ENCODE measurements at places on chromosomes 5 and 9.

GRCh38 chr5:27124590-27124989, 86.2 kb upstream of the CDH9 start:
- DNase-seq, result peak; percentile 4

- no peak for DNase-seq
These were observed 207.7 kb downstream of the PDE4D start for GRCh38 chr5:59685793-59686192.

- DNase-seq, result no peak
These were observed 12.2 kb downstream of the GPR150 start for GRCh38 chr5:95631991-95632675.

- DNase-seq, result no peak
These were observed 32.3 kb upstream of the FAM81B start for GRCh38 chr5:95358848-95359247.

GRCh38 chr9:119802133-119802532, 432.9 kb upstream of the BRINP1 start:
- DNase-seq, result no peak

- no peak for DNase-seq
These were observed 2.1 kb downstream of the CACNA1B start for GRCh38 chr9:137879566-137880150.

GRCh38 chr9:128568470-128569078, 16.2 kb downstream of the SPTAN1 start:
- DNase-seq, result no peak

DNA sequence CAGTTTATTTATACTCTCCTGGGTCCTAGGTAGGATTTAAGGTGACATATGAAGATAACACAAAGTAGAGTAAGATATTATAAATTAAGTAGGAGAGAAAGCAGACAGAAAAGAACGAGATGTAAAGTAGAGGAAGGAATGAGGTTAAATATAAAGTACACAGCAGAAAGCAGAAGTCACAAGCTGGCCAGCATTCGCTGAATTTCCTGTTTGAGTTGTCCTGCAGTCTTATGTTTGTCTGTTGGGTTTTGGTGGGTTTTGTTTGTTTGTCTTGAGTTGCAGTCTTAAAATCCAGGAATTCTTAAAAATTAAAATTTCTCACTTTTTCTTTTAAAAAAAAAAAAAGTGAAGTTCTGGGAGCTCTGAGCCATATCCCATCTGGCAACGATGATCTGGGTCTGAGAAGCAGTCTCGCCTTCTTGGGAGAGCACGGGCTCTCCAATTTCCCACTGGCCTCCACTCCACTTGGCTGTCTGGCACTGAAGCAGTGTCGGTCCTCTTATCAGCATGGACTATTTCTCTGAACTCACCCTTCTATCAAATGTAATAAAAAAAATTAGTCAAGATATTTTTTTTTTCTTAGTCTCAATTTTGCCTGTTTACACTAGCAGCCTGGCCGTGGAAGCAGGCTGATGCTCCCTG, 2.0 kb downstream of the S100Z start:
- DNase-seq, result no peak

GRCh38 chr5:84433461-84433860, 48.8 kb upstream of the EDIL3 start:
- no peak for DNase-seq

- no peak for DNase-seq
These were observed 9.8 kb downstream of the ECPAS start for GRCh38 chr9:111474385-111474784.

- DNase-seq, result no peak
These were observed 273.5 kb downstream of the TMEM38B start for GRCh38 chr9:105967797-105968196.

DNA sequence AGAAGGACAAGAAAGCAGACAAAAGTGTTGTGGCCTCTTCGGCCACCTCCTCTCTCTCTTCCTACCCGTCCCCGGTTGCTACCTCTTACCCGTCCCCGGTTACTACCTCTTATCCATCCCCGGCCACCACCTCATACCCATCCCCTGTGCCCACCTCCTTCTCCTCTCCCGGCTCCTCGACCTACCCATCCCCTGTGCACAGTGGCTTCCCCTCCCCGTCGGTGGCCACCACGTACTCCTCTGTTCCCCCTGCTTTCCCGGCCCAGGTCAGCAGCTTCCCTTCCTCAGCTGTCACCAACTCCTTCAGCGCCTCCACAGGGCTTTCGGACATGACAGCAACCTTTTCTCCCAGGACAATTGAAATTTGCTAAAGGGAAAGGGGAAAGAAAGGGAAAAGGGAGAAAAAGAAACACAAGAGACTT, 2.4 kb downstream of the EGR1 start:
- DNase-seq, result no peak

DNA sequence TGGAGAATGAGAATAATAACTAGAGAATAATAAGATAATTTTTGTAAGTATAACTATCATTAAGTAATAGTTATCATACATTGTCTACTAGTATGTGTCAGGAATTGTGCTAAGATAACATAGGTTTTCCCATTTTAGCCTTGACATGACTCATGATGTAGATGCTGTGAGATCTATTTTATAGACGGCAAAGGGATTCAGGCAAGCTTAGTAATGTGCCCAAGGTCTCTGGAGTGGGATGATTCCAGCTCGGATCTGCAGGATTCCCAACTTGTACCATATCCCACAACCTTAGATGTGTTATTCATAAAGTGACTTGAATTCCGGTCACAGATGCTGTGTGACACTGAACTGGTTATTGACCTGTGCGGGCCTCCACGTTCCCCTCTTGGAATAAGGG, 51.5 kb downstream of the IL31RA start:
- no peak for DNase-seq

GRCh38 chr9:72579880-72580550, 58.6 kb downstream of the TMC1 start:
- no peak for DNase-seq

DNA sequence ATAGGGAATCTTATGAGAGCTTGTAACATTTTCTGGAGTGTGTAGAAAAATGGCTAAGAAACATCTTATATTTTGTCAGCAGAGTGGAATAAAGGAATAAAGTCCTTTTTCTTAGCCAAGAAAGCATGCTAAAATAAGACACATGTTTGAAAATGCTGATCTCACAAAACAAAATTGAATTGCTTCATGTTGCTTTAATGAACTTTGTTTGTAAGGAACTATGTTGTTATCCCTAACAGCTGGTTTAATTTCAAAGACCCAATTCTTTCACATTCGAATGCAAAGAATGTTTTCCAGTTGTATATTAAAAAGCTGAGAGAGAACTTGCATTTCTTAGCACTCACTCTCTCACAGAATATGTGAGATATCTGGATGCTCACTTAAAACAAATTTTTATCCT, 107.6 kb downstream of the MUSK start:
- DNase-seq, result no peak

GRCh38 chr9:132381966-132382541, 24.6 kb downstream of the TTF1 start:
- no peak for DNase-seq

GRCh38 chr9:133473743-133474142, 5.2 kb downstream of the SLC2A6 start:
- DNase-seq, result no peak

GRCh38 chr5:43675357-43675756, 72.4 kb downstream of the NNT start:
- no peak for DNase-seq

GRCh38 chr9:38060681-38061080, 8.3 kb downstream of the SHB start:
- no peak for DNase-seq

DNA sequence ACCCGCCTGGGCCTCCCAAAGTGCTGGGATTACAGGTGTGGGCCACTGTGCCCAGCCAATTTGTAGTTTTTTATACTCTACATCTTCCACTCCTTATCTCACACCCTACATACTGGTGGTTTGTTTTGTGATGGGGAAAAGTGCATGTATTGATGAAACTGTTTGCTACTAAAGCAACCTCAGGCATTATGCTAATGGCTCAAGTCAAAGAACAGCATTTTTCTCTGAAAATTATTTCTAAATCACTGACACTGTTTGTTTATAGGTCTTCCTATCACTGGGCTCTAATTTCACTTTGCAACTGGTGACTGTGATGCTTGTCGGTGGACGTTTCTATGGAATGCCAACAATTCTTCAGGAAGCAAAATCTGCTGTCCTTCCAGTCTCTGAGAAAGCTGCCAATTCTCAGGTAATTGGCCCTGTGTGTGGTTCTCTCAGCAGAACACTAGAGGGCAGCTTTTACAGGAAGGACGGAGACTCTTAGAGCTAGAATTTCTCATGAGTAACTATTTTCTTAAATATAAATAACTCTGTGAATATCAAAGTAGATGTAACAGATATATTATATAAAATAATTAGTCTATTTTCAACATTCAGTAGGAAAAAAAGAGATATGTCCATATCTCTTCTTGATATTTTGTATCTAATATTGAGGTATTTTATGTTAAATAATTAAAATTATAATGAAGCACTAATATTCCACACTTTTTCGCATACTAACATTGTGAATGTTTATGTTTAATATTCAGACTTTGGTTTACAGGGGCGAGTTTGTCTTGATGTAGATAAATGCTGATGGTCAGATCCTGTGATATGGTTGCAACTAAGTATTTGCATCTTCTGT, 244.1 kb downstream of the ADGRV1 start:
- DNase-seq, result peak; percentile 38

GRCh38 chr9:134441227-134442084, 115.2 kb downstream of the RXRA start:
- no peak for DNase-seq

- no peak for DNase-seq
These were observed 418.3 kb downstream of the CDH10 start for GRCh38 chr5:24226479-24226878.

DNA sequence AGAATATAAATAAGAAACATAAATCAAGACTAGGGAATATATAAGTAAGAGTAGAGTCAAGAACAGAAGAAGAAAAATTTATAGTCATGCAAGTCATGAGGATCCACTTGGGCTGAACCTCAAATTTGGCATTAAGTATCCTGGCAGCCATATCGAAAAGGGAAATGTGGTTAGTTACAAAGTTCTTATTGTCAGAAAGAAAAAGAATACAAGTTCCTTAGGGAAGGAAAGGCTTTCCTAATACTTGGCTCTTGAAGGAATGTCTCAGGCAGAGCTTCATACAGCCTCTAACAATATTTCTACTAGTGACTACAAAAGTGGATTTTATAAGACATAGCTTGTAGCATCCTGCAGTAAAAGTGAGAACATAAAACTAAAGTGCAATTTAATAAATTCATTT, 45.4 kb downstream of the TMEM252 start:
- no peak for DNase-seq

- no peak for DNase-seq
These were observed 363.7 kb downstream of the IRX2 start for GRCh38 chr5:2387634-2388325.

DNA sequence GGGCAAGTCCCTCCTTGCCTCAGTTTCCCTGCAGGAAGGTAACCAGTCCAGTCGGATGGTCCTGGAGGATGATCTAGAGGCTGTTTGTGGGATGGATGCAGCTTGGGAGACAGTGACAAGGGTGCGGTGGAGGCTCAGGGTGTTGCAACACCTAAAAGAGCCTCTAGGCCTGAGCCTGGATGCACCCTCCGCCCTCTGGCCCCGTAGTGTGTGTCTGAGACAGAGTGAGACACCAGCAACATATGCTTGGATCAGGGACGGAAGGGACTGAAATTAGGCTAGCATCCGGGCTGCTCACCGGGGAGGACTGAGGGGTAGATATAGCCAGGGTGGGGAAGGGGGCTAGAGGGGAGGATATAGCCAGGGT, 1.1 kb downstream of the CRAT start:
- no peak for DNase-seq

- DNase-seq, result peak; percentile 66
These were observed 8.7 kb upstream of the GFRA3 start for GRCh38 chr5:138282920-138283742.

DNA sequence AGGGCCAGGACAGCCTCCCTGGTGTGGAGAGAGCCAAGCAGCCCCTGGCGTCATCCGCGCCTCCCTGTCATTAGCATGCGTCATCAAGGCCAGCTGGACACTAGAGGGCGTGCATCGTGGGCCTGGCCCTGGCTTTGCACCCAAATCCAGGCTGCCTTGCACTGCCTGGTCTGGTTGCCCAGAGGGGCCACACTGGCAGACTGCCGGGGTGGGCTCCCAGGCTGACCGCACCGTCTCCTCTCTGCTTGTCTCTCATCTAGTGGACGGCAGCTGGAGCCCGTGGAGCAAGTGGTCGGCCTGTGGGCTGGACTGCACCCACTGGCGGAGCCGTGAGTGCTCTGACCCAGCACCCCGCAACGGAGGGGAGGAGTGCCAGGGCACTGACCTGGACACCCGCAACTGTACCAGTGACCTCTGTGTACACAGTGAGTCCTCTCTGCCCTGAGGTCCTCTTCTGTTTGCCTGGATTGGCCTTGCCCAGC, 29.0 kb downstream of the HK3 start:
- DNase-seq, result peak; percentile 29

GRCh38 chr9:129262261-129262660, 84.2 kb upstream of the IER5L start:
- DNase-seq, result no peak

DNA sequence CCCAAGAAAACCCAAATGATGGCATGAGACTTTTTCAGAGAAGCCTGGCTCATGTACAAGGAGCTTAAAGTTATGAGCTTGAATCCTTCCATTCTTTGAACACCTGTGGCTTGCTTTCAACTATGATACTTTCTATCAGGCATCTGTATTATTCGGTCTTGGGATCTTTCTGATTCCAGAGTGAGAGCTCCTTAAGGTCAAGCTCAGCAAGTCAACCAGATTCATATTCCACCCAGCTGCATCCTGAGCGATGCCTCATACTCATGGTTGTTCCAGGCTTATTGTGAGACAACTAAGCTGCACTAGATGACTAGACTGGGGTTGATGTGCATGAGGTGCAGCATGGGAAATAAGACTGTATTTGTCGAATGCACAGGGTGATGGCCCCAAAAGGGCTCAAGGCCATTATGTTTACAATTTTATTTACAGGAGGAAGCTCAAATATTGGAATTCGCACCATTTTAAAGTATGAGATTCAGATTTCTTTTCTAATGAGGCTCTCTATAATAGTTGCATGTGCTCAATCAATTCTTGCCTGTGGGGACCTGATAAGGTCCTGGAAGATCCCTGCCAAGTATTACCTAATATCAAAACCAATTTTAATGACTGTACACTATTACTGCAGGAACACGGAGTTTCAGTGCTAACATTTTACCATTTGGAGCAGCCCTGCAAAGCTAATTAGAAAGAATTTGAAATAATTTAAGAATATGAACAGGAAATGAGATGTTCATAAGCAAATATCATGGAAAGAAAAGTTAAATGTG, 453.8 kb downstream of the SEMA5A start:
- no peak for DNase-seq

DNA sequence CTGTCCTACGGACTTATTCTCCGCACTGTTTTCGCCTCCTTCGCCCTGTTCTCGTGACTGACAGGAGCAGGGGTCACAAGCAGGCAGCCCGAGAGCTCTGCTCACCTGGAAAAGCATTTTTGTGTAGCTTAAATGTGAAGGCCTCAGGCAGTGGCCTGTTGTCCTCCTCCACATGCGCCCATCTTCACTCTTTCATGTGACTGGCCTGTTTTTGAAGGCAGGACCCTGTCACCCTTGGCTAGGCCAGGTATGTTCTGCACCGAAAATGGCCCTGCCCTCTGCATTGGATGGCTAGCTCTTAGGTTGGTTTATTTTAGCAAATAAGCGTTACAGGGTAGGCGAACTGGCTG, 614 bp upstream of the CPLANE1 start:
- no peak for DNase-seq

All from COLO829 (cell line).